ENCODE measurements at places on chromosomes 3 and 15. TPM values are rescaled to one million over a fixed set of nuclear protein-coding genes. Genes with fewer than 3 reads are reported as not detected.
A peak's percentile ranks its signal among the peaks of the same experiment; 100 is the strongest.

ATP13A5 gene
- total RNA-seq: 0.23 TPM

DNA sequence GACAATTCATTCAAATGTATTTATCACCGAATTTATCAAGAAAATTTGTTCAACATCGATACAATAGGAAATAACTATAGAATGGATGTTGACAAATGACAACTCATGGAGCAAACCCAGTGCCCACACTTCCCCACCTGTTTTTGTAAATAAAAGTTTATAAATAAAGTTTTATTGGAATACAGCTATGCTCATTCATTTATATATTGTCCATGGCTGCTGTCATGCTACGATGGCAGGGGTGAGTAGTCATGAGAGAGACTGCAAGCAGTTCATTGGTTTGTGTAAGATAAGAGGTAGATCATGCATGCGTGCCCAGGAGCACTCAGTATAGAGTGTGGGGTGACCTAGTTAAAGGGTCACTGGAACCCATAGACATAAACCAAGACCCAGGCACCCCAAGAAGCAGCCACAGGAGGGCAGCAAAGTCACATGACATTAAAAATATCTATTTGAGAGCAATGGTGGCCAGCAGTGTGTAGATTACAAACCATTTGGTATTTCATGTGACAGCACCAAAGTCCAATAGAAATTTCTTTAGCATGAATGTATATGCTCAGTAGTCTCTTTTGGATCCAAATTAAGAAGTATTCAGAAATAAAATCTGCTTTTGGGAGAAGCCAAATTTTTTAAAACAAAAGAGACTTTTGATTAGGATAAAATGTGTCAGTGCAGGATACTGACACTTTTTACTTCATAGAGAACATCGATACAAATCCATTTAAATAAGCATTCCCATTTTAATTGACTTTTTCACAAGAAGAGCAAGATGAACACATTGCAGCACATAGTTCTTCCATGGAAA is 794.8 kb downstream of the MCTP2 start:
- H3K4me3 ChIP-seq: no peak overlapping the region
- no peaks in the 10 kb centered on the region for H3K36me3 ChIP-seq
- no peaks in the 10 kb centered on the region for H3K4me1 ChIP-seq
- peak; percentile 73 for DNase-seq
- peaks cover 1% of the 10 kb centered on the region for H3K27me3 ChIP-seq

DNA sequence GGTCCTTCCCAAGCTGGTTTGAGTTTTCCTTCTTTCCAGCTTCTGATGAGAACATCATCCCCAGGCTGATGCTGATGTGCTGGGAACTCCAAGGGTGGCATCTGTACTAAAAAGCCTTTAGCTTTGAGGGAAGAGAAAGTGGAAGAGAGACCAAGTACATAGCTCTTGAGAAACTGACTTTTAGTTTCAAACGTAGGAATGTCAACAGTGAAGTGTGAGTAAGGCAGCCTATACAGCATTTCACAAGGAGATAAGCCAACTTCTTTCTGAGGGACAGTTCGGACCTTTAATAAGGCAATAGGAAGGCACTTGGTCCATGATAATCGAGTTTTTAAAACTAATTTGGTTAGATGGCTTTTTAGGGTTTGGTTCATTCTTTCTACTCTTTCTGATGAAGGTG is 53.7 kb downstream of the DLG1 start:
- no peak for DNase-seq
- H3K4me1 ChIP-seq: peaks cover 5% of the 10 kb centered on the region
- peaks cover 79% of the 10 kb centered on the region for H3K36me3 ChIP-seq
- H3K27ac ChIP-seq: no peak overlapping the region
- H3K27me3 ChIP-seq: peaks cover 5% of the 10 kb centered on the region

- no peaks in the 10 kb centered on the region for H3K36me3 ChIP-seq
- no peaks in the 10 kb centered on the region for H3K27me3 ChIP-seq
Observed at GRCh38 chr3:117998071-117998470, 1036.6 kb downstream of the IGSF11 start.

- no peaks in the 10 kb centered on the region for H3K36me3 ChIP-seq
- H3K4me3 ChIP-seq: no peak overlapping the region
- H3K27me3 ChIP-seq: peaks cover 2% of the 10 kb centered on the region
- DNase-seq: no peak
- H3K27ac ChIP-seq: no peak overlapping the region
Observed at GRCh38 chr3:65178703-65179102, 490.9 kb upstream of the ADAMTS9 start.

CIDEC gene
- total RNA-seq: not detected

DNA sequence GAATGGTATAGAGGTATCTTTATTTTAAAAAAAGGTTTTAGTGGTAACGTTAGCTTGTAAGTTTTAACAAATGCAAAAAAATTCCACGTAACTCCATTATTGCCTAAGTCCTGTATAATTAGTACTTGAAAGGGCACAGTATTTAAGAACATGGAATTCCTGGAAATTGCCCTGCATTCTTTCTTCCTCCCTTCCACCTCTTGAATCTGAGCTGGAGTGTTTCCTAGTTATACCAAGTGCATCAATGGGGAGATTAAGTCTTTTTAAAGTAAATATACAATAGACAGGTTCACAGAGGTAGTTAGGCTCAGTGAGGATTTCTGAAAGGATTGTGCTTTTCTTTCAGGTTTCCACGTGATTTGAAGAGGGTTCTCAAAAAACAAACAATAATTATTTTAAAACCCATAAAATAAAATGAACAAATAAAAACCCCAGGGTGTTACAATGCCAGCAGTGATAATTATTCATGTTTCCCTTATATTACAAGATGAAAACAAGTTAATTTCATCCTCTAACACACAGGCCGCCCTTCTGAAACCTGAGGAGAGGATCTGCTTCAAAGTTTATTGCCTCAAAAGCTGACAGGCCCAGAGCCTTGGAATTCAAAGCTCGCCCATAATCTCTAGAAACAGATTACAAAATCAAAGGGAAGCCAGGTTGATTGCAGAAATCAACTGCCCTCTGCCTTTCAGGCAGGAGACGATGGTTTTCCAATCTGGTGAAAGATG is 128.8 kb upstream of the LMOD3 start:
- H3K27ac ChIP-seq: no peak overlapping the region
- DNase-seq: no peak
- H3K4me1 ChIP-seq: peaks cover 41% of the 10 kb centered on the region
- H3K36me3 ChIP-seq: peaks cover 7% of the 10 kb centered on the region

DNA sequence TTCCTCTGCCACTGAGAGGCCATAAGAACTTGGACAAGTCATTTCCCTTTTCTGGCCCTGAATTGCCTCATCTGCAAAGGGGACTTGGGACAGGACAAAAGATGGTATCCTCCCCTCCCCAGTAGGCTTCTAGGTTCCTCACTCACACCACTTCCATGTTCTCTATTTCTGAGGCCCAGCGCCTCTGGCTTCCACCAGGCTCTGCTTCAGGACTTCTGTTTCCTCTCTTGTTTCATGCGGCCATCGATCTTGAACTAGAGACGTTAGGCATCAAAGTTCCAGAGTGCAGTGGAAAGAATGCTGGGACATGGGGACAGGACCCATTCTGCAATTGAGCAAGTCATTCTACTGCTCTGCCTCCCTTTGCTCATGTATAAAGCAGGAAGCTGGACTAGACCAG is 1.7 kb downstream of the TM4SF4 start:
- DNase-seq: no peak
- peaks cover 54% of the 10 kb centered on the region for H3K4me1 ChIP-seq
- H3K4me3 ChIP-seq: no peak overlapping the region

Measured in endothelial cell (in vitro differentiated cells).